Hematopoietic multipotent progenitor cell treated with erythropoietin and hydrocortisone succinate and interleukin-3 and kit ligand, for 15 days (in vitro differentiated cells): ENCODE measurements at places on chromosomes 11 and 22.

GRCh38 chr11:72730243-72730642 is 22.0 kb downstream of the ARAP1 start:
- no peak for DNase-seq

GRCh38 chr11:17519061-17519885 is 24.9 kb downstream of the USH1C start:
- no peak for DNase-seq

GRCh38 chr11:130830566-130830965 is 85.7 kb downstream of the SNX19 start:
- no peak for DNase-seq

GRCh38 chr11:87013912-87014825 is 23.6 kb upstream of the TMEM135 start:
- DNase-seq: no peak

DNA sequence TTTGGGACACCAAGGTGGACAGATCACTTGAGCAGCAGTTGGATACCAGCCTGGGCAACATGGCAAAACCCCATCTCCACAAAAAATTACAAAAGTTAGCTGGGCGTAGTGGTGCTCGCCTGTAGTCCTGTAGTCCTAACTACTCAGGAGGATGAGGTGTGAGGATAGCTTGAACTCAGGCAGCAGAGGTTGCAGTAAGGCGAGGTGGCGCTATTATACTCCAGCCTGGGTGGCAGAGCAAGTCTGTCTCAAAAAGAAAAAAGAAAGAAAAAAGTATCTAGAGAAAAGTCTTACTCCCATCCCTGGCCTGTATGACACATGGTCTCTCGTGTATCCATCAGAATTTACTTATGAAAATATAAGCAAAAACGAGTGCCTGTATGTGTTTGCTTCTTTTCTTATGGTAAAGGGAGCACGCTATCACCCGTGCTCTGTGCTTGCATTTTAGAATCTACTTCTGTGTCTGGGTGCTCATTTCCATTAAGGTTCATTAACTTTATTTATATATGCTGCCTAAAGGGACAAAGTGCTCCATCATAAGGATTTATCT is 15.4 kb upstream of the CPT1A start:
- DNase-seq: no peak

DNA sequence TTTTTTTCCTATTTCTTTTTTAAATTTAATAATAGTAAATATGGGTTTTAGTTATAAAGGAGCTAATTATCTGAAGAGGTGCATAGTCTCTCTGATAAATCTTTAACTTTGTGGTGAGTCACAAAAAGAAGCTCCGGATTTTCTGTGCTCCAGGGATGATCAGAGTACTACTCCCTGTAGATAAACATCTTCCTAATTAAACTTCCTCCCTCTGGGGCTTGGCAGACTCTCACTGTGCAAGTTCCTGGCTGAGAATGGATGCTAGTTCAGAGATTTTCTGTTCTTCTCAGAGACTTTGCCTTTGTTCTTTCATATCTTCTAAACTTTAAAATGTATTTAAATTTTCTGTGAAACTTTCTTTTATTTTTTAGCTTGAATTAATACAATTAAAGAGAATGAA is at the start of gene OR10G7:
Gene OR10G7, minus strand, starts transcription at position 72 of the 400 bp plus-strand sequence. CDS start 2,324 bp downstream, outside the sequence.
- no peak for DNase-seq

DNA sequence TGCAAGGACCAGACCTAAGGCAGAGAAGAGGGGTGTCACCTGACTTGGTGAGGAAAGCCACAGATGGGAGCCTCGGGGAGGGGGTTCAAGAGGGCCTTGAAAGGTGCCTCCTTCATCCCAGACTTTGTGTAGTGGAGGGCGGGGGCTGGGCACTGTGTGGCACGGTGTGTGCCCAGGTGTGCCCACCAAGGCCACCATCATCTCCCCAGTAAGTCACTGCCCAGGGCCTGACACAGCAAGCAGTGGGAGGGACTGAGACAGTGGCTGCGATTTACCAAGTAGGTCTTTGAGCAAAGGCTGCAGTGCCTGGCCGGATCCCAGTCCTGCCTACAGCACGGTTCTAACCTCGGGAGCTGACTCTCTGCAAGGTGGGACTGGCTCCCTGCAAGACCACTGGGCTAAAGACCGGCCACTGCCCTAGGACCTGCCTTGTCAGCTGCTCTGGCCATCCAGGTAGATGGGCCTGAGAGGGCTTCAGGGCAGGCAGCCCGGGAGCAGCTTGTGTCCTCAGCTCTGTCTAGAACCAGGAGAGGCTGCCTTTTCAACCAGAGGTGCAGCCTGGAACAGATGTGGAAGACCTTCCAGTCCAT is 1.4 kb downstream of the OSM start:
- no peak for DNase-seq

DNA sequence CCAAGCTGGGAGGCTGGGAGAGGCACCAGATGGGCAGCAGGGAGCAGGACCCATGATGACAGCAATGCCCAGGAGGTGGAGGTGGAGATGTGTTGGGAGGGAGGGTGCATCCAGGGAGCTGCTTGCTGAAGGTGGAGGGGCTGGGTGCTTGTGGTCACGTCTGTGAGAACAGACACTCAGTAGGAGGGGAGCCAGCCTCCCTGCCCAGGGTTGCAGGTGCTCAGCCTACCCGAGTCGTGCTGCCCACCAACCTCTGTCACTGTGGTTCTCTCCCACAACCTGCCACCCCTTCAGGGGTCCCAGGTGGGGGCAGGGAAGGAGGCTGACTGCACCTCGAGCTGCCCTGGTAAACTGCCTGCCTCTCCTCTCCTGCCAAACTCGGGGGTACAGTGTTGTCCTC is 5.5 kb downstream of the PRDX5 start:
- no peak for DNase-seq

- no peak for DNase-seq
These were observed 873.6 kb downstream of the OPCML start for GRCh38 chr11:132658696-132659095.

GRCh38 chr11:75072582-75072981 is 24.1 kb downstream of the OR2AT4 start:
- no peak for DNase-seq

- no peak for DNase-seq
These were observed 20.9 kb downstream of the KREMEN1 start for GRCh38 chr22:29093501-29094300.

DNA sequence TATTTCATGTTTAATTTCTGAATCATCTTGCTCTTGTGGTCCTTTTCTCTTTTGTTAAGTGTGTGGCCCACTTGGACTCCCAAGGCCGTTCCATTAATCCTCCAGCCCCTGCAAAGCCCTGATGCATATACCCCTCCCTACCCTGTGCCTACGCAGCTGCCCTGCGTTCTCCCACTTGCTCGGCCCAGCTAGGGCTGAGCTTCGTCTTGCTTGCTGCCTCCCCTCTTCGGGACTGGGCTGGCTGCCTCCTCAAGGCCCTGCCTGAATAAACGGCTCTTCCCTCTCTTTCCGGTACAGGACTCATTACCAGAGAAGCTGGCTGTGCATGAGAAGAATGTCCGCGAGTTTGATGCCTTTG is 28.5 kb downstream of the ARHGAP1 start:
- no peak for DNase-seq

DNA sequence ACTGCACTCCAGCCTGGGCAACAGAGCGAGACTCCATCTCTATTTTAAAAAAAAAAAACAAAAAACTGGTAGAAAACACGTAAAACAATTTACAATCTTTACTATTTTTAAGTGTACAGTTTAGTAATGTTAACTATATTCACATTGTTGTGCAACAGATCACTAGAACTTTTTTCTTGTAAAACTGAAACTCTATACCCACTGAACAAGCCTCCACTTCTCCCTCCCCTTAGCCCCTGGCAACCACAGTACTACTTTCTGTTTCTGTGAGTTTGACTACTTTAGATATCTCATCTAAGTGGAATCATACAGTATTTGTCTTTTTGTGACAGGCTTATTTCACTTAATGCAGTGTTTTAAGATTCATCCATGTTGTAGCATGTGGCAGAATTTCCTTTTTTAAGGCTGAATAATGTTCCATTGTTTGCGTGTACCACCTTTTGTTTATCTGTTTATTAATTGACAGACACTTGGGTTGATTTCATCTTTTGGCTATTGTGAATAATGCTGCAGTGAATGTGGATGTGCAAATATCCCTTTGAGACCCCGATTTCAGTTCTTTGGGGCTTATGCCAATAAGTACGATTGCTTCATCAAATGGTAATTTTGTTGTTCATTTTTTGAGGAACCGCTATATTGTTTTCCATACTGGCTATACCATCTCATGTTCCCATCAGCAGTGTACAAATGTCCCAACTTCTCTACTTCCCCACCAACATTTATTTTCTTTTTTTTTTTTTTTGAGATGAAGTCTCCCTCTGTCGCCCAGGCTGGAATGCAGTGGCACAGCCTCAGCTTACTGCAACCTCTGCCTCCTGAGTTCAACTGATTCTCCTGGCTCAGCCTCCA is 11.0 kb downstream of the DDB2 start:
- no peak for DNase-seq

- no peak for DNase-seq
These were observed 14.8 kb downstream of the CD6 start for GRCh38 chr11:60985991-60986915.

- no peak for DNase-seq
These were observed 67.7 kb downstream of the CCDC81 start for GRCh38 chr11:86442420-86442819.

GRCh38 chr11:27868709-27869108 is 168.5 kb upstream of the BDNF start:
- no peak for DNase-seq

DNA sequence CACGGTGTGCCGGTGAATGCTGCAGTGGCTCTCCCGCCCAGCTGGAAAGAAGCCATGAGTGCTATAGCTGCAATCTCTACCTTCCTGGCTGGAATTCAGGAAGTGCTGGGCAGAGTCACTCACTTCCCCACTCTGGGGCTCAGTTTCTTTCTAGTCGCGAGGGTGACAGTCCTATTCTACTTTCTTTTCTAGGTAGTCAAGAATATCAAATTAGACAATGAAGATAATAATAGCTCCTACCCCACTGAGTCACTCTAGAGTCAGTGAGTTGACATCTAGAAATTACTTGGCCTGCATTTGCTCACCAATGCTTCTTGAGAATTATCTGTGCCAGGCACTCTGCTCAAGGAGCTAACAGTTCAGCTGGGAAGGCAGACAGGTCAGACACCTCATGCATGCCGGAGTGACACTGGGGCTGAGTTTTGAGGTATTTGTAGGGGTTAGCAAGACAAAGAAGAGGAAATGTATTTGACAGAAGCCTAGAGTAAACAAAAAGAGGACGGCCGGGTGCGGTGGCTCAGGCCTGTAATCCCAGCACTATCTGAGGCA is 3.2 kb downstream of the CENPM start:
- DNase-seq: no peak

- DNase-seq: no peak
These were observed 40.5 kb upstream of the KCNJ11 start for GRCh38 chr11:17428925-17429324.

- DNase-seq: no peak
These were observed 303.5 kb upstream of the PDGFD start for GRCh38 chr11:104467404-104467803.

DNA sequence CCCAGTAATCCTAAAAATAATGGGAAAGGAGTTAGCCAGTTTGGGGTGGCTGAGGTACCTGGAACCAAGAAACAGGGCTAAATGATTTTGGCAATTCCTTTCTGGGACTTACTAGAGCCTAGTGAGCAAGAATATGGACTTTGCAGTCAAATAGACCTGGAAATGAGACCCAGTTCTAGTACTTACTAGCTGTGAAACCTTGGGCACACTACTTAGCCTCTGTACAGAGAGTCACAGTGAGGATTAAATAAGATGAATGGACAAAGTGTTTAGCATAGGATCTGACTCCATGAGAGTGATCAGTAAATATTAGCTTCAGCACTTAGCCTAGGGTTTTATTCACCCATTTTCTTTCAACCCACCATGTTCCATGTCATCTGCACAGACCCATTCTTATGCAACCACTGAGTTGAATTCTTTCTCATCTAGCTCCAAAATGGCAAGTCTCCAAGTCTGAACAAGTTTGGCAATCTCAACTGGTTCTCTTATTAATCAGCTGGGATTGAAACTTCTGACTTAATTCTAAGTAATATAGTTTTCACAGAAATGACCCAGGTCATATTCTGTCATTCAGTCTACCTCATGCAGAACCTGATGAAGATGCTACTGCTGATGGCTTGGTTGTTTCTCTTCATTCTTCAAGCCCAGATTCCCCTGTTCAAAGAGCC is 15.0 kb upstream of the SORL1 start:
- DNase-seq: no peak

DNA sequence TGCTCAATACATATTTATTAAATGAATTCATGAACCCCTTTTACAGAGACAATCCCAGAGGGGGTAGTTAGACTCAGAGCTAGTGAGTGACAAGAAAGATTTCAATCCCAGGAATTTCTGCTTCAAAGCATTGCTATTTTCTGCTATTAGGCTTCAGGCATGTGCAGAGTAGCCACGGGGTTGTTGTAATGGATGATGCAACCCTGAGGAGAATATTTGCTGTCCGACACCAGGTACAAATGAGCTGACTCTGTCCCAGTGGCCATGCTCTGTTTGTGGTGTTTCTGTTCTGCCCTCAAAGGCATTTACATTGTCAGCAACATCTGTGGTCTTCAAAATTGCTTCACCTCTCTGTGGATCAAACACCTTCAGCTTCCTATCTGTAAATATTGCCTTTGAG is 102.6 kb downstream of the CSNK2A3 start:
- no peak for DNase-seq

DNA sequence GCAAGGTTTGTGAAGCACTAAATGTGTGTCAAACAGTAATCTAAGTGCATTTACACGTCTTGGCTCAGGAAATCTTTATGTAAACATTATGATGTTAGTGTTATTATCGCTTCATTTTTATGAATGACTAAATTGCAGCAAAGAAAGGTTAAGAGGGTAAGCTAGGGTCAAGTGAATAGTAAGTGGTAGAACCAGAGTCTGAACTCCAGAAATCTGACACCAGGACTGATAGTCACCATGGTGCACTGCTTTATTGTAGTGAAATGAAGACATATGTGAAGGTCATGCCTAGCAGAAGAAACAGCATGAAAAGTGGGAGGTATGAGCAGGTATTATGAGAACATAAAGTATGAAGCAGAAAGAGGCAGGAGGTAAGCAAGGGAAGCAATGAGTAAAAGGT is 368.7 kb upstream of the TENM4 start:
- no peak for DNase-seq

DNA sequence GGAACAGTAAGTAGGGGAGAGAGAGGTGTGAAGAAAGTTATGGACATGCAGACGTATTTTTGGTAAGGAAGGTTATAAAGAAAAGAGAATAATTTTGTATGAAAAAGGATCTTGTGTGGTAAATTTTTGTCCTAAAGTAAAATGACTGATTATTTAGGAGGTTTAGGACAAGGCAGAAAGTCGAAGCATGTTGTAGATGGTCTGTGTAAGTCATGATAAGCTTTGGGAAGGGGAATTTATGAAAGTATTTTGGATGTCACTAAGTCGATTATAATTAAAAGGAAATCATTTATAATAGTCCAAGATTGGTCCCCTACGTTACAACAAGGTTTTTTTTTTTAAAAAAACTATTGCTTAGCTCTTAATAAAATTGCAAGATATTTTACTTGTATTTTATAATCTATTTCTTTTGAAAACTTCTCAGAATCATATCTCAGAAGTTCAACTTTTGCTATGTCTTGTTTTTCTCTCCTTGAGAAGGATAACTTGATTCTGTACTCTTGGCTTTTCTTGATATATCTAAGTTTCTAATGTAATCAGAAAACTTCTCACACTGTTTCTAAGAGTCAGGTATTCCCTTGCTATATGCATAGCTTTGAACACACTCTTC is 10.9 kb upstream of the CABP2 start:
- DNase-seq: no peak

- DNase-seq: no peak
These were observed 37.5 kb downstream of the TNRC6B start for GRCh38 chr22:40215266-40215665.

GRCh38 chr11:5807580-5807979 is 1.1 kb upstream of the OR52N2 start:
- no peak for DNase-seq
